CD4-positive, alpha-beta T cell treated with Interleukin-21 for 1 hour (primary cell): ENCODE measurements at places on chromosomes 5 and 9.

GRCh38 chr5:128406803-128407202 lies 131.2 kb downstream of the FBN2 start:
- DNase-seq: no peak

DNA sequence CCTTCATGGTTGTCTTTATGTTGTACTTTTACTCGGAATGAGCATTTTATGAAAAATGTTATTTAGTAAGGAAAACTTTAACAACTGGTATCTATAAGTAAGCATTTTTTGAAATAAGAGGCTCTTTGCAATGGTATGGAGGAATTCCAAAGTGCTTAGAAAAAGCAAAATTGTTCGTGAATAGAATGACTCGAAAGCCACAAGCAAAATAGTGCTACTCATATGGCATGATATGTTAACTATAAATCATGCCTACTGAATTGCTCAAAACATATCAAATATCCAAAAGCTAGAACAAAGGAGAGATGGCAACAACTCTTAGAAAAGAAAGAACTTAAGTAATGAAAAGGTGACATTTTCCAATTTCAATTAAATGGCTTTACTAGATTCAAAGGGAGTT lies 216.3 kb downstream of the KIAA0825 start:
- no peak for DNase-seq

DNA sequence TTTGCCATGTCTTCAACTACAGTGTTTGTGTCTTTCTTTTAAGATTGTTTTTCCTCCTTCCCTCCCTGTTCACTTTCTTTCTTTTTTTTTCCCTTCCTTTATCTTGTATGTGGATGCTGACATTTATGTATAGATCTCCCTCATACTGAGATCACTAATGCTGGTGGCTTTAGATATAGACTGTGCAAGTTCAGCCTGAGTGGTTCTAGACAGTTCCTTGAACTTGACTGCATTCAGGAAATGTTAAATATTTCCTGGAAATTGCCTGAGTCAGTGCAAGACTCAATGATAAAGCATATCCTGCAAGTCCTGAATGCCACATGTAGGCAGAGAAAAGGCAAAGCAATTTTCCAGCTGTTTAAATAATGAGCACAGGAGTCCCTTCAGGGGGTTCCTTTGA lies 182.5 kb upstream of the NR3C1 start:
- DNase-seq: no peak

- DNase-seq: no peak
Observed at GRCh38 chr9:115945009-115945431, 208.6 kb upstream of the PAPPA start.

DNA sequence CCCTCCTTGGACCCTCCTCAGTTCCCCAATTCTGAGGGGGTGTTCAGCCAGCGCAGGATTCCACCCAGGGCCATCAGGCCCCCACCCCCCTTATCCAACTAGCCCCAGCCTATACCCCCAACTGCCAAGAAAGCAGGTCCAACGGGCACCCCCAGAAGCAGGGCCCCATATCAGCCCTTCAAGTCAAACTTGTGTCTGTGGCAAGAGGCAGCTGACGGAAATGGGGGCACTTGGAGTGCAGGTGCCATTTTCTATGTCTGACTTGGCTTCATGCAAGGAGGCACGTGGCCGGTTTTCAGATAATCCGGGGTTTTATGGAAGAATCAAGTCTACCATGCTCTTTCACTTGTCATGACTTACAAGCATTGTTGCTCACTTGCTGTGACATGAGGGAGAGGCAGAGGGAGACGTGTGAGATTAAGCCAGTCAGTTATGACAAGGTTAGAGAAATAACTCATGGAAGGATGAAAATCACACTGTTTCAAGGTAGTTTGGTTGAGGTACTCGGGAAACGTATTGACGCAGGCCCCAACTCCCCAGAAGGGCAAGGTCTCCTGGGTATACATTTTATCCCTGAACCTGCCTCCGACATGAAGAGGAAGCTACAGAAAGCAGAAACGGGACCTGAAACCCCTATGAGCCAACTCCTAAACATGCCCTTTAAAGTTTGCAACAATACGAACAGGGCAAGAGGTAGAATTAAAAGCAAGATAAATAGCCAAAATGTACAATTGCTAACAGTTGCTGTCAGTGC lies 26.5 kb upstream of the CLPTM1L start:
- DNase-seq: no peak

- no peak for DNase-seq
Observed at GRCh38 chr9:123657941-123658340, 272.0 kb downstream of the DENND1A start.

DNA sequence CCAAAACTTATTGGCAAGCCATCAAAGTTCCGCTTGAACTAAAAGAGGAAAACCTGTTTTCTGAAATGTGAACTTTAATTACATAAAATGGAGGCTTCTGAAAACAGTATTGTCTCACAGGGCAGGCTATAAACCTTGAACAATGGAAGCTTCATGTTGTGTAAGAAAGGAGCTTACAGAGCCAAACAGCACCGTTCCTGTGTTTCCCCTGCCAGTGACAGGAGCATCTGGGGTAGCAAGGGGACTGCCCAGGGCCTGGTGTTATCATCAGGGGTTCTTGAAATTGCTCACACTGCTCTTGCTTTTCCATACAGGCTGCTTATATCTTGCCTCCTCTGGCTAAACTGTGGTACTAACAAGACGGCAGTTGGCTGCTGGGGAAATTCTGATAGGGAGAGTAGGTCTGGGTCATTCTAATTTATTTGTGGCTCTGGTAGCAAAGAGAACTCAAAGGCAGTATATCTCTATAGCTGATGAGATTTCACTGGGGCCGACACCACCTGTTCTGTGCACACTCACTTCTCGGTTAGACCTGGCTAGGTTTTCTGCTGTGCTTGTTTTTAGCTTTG lies 40.4 kb downstream of the BASP1 start:
- no peak for DNase-seq

DNA sequence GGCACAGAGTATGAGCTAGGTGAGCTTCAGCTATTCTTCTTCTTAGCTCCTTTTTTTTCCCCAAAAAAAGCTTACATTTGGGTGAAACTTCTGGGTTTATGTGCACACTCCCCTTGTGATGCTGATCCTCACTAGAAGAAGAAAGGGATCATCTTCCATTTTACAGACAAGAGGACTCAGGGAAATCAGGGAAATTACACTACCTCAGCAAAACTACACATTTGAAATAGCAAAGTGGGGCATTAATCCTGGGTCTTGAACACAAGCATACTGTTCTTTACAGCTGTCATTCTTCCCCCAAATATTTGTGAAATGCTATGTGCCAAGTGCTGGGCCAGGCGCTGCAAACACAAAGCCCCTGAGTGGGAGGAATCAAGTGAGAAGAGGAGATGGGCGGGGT lies 68.6 kb upstream of the NFIL3 start:
- DNase-seq: no peak

DNA sequence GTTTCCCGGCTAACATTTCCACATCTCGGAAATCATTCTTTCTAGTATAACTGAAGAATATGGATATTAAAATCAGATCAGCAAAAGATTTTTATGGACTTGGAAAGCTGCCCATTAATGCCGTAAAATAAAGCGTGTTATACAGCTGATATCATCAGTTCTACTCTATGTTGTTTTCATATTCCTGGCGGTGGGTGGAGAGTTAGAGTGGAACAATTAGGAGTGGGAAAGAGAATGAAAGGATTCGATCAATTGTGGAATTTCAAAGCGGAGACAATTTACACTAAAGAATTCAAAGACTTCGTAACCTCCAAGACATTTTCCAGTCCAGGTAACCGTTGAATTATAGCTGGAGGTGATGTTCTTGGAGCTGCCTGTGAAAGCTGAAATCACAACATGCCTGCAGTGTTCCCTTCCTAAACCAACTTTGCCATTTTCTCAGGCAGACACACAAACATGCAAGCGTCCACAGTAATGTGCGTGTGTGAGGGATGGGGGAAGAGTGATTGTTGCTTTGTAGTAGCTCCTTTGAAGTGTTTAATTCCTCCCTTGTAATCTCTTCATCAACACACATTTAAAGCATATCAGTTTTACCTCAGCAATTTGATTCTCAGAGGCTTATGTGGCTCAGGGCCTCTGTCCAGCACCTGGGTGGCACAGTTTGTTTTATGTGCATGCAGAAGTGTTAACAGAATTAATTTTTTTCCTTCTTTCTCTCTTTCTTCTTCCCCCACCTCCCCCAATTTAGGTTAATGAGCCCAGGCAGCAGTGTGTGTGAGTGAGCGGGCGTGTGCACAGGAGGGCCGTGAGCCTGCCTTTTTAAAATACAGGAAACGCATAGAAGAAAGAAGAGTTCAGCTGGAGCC lies 544.1 kb downstream of the RAB3C start:
- no peak for DNase-seq

- no peak for DNase-seq
Observed at GRCh38 chr5:2142456-2142954, 259.8 kb upstream of the IRX4 start.
